ENCODE measurements at places on chromosomes 7 and 10.
A peak's percentile ranks its signal among the peaks of the same experiment; 100 is the strongest.

GRCh38 chr10:30063099-30063498, 3.7 kb upstream of the JCAD start:
- DNase-seq, result no peak

DNA sequence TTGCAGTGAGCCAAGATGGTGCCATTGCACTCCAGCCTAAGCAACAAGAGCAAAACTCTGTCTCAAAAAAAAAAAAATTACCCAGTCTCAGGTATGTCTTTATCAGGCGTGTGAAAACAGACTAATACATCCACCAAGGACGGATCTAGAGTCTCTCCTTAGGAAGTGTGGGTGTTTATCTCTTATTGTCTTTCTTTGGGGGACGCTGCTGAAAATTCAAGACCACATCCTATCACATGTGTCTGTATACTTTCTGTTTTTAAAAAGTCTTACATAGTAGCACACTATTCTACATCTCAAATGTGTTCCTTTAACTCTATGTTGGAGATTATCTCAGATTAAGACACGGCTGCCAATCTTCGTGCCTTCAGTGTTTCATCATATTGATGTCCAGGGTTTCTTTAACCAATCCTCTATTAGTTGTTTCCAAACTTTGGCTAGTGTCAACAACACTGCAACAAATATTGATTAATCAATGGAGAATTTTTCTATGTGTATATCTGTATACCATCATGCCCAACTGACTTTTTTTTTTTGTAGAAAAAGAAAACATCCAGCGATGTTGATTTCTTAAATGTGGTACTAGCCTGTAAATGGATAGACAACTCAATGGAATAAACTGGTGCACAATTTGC, 92.3 kb upstream of the KDM7A start:
- DNase-seq, result no peak

- no peak for DNase-seq
Measured at GRCh38 chr7:7449055-7449454, 86.6 kb downstream of the COL28A1 start.

GRCh38 chr10:30386801-30387588, 37.9 kb upstream of the MTPAP start:
- peak; percentile 56 for DNase-seq

- no peak for DNase-seq
Measured at GRCh38 chr7:51069411-51070083, 247.1 kb downstream of the COBL start.
